ENCODE measurements at places on chromosomes 5 and 9.

- no peak for DNase-seq
Observed at GRCh38 chr5:3186736-3187405, 408.8 kb upstream of the IRX1 start.

DNA sequence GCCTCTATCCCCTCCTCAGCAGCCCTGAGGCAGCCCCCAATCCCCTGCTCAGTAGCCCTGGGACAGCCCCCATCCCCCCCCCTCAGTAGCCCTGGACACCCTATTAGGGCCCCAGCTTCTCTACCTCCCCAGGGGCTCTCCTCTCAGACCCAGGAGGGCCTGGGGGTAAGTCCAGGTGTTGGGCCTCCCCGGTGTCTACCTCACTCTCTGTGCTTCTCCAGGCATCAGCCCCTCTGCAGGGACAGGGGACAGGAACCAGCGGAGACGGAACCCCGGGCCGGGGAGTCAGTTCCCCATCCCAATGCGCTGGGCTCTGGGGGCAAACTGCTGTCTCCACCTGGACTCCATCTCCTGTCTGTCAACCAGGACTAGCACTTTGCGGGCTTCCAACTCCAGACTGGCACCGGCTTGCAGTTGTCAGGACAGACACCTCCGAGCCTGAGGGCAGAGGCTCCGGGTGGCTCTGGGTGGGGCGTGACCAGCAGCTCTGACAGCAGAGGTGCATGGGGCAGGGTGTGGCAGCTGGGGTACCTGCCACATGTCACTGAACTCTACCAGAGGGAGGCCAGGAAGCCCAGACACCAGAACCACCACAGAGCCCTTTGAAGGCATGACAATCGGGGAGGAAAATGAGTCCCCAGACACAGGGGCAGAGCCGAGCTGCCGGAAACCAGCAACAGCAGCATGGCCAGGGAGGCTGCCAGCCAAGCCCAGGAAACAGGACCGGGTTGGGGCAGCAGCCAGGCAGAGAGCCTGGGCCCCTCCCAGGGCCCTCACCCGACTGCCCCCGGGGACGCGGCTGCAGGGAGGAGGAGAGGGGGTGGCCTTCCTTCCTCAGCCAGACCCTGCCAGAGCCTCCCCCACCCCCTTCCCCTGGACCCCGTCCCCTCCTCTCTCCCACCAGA, 17.7 kb upstream of the UBAC1 start:
- peak; percentile 18 for DNase-seq

DNA sequence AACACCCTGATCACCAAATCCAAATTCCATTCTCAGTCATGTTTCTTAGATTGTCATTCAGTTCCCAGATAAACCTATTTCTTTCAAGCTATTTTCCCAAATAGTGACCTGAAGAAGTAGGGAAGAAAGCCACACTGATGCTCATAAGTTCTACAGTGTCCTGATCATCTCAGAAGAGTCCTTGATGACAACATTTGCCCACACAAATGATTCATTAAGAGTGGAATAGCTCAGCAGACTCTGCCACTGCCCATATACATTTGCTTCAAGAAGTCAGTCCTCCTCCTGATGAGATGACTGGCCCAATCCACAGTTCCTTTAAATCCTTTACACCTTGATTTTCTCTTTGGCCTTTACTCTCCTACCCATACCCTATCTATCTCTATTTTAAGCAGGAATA, 283.7 kb upstream of the NR4A3 start:
- no peak for DNase-seq

GRCh38 chr9:124339603-124340146, 75.6 kb downstream of the PSMB7 start:
- DNase-seq = no peak

DNA sequence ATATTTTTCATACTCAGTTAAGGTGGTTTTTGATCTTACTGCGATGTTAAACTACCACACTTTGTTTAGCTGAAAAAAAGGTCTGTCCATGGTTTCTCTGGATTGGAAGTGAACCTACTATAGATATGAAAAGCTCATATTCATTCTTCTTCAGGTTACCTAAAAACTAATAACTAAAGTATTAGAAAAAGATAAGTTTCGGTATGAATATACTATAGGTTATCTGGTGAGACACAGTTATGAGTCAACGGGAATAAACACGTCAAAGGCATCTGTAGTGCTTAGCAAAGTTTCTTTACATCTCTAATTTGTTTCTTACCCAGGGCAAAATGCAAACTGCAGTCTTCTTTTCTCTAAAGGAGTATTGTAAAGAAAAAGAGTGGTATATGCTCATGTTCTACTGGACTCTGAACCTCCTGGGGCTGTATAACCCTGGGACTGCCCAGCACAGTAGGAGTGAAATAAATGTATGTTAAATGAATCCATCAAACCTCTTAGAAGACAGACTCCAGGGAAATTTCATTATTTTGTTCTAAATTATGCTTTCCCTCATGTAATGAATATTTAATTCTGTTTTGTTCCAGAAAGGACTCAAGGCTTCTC, 521.9 kb downstream of the PDE4D start:
- DNase-seq = peak; percentile 10

GRCh38 chr9:77211561-77211960, 34.2 kb downstream of the VPS13A start:
- no peak for DNase-seq

GRCh38 chr9:137186385-137186784, 2.0 kb downstream of the ANAPC2 start:
- no peak for DNase-seq

DNA sequence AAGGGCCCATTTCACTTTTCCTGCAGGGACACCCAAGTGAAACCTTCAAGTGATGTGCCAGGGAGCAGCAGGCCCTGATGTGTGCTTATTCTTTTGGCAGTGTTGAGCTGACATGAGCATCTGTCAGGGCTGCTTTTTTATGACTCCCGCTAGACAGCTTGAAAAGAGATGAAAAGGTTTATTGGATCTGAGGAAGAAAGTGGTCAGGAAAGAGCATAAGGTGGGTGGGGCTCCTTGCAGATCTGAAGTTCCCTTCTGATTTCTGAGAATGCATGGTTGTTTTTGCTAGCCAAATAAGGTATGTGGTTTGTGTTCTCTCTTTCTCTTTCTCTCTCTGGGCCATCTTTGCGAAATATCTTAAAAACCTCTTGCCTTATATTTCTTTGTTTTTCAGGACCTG, 316.1 kb downstream of the DMRT2 start:
- DNase-seq = no peak

DNA sequence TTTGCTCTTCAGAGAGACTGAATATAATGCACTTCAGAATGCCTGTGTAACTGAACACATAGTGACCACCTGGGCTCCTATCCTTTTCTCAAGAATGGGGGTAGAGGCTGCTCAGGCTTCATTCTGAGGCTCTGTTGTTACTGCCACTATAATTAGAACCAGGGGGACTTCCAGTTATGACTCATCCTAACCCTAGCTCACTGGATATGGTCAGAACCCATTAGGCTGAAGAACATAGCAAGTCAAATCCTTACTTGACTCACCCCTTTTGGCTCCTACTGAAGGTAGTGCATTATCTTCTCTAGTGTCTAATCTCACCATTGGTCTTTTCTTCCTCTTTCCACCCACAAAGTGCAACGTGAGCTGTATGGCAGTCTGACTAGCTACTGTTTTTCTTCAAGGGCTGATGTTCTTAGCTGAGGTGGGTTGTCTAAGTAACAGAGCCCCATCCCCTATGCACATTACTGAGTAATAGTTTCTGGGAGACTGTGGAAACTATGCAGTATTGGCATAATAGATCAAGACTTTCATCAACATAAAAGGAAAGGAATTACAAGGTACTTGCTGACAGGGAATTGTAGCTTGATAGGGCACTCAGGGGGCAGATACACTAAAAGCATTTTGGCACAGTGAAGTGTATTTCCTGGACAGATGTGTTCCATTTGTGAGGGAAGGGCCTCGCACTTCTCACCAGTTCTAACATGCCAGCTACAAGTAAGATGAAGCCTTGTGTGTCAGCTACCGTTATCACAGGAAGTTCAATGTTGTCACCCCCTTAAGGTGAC, 431.0 kb upstream of the MEF2C start:
- peak; percentile 84 for DNase-seq

GRCh38 chr9:90884178-90884577, 82.6 kb downstream of the SYK start:
- no peak for DNase-seq

DNA sequence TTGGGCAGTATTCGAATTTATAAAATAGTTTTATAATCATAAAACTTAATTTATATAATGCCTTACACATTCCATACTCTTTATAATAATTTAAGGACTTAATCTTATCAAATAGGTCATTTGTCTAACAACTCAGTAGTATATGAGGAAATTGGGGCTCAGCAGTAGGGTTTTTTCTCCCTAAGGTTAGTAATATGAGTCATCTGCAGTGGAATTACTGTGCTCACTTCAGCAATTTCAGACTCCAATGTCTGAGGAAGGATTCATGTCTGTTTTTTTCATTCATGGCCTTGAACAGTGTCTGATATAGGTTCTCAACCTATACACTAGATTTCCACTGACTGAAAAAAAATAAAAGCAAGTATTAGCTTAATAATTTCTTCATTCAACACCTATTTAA, 7.4 kb downstream of the DMRTA1 start:
- no peak for DNase-seq

DNA sequence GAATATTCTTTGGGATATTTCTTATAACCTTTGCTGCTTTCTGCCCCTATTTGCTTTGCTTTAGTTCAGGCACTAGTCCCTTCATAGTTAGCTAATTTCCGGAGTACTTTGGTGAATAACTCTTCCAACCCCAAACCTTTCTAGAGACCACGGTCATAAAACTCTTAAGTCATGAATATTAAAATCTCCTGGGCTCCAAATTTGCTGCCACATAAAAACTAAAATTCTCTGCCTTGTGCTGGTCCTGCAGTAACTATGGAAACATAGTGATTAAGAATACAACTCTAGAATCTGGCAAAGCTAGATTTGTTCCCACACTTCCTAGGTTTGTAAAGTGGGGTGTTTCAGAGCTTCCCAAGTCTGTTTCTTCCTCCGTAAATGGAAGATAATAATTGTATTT, 10.0 kb upstream of the ACTBL2 start:
- no peak for DNase-seq

GRCh38 chr9:78133751-78134150, 102.1 kb upstream of the CEP78 start:
- peak; percentile 39 for DNase-seq

DNA sequence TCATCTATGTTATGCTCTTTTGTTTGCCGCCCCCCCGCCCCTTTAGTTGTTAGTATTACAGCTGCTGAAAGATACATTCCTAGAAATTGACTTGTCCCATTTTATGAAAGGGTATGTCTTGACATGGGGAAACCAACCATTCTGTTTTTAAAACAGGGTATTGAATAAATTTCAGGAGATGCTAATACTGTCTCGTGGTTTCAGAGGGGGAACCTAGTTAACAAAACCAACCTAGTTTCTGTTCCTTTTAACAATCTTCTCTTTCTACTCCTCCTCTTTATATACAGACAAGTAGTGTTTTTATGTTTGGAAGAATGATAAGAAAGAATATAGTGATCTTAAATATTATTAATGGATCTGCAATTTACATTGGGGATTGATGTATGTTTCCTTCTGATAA, 3.5 kb downstream of the PIP5K1B start:
- no peak for DNase-seq

DNA sequence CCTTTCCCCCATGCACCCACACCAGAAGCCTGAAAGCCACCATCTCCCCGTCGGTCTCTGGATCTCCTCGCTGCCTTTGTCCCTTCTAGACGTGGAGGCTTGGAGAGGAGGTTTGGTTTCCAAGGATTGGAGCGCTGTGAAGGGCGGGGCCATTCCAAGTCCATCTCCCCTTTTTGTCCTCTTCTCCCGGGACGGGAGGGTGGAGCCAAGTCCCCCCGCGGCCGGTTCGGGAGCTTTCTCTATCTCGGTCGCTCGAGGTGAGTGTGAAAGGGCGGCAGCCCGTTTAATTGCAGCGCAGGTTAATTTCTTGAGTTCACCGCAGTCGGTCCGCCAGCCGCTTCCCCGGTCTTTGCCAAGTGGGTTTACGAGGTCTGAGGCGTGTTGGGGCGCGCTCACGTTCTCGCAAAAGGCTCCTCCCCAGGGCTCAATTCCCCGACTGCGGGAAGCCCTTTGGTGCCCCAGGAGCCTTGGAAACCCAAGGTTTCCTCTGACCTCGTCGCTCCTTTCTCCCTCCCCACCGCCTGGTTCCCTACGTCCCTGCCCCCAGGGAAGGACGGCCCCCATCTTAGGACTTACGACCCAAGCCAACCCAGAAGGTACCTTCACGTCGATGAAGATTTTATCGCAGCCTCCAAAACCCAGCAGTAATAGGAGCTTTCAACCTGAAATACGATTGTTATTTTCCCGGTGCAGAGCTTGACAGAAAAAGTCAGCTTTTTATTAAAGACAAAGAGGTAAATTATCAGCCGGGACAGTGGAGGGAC, 2.8 kb upstream of the ZNF462 start:
- no peak for DNase-seq

- no peak for DNase-seq
Observed at GRCh38 chr5:1517838-1518237, 5.9 kb downstream of the LPCAT1 start.

DNA sequence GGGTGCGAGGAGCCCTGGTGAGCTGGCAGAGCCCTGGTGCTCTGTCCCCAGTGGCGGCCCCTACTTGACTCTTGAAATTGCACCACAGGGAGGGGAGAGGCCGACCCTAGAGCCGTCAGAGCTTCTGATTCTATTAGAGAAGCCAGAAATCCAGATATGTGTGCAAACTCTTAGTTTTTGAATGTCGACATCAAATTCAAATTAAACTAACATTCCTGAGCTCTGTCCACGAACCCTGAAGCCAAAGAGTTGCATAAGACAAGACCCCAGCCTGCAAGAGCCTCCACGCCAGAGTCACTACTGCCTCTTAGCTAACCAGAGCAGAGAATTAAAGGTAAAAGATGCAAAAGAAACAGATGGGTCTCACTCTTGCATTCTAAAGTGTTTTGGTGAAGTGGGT, 29.8 kb upstream of the MSX2 start:
- no peak for DNase-seq

DNA sequence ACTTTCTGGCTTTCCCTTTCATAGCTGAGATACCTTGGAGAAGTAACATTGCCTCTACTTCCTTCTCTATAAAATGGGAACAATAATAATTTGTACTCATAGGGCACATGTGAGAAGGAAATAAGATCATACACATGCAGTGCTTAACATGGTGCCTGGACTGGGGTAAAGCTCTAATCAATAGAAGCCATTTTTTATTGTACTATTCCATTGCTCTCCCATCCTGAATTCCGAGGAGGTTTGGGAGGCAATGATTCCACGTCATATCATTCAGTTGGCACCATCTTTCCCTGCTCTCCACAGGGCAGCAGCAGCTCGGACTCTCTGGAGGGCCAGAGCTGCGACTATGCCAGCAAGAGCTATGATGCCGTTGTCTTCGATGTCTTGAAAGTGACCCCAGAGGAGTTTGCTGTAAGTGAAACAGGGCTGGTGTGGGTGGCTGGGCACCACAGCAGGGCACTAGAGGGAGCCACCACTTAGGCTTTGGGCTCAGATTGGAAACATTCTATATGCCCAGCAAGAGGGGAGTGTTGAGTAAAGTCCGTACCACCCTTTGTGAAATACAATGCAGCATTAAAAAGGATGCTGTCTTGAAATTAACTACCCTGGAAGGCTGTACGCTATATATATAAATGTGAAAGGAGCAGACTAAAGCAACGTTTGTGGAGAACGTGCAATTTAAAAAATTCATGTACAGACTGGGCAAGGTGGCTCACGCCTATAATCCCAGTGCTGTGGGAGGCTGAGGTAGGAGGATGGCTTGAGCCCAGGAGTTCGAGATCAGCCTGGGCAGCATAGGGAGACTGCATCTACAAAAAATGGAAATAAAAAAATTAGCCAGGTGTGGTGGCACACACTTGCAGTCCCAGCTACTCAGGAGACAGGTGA, 51.2 kb downstream of the RALGPS1 start:
- DNase-seq = peak; percentile 63

GRCh38 chr9:127185931-127186781, 63.7 kb upstream of the ANGPTL2 start:
- no peak for DNase-seq

GRCh38 chr5:79284846-79285245, 48.9 kb downstream of the JMY start:
- no peak for DNase-seq
